ENCODE measurements at places on chromosomes 11 and 22.

DNA sequence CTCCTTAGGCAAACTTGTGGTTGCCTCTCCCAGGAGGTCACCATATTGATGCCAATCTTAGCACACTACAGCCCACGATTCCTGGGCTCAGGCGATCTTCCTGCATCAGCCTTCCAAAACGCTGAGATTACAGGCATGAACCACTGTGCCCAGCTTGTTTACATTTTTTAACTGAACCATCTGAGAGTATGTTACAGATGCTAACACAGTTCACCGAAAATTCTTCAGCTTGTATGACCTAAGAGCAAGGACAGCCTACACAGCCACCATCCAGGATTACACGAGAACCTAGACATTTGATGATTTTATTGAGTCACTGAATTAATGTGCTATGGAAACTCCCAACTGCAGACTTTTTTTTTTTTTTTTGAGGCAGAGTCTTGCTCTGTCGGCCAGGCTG, 5.8 kb upstream of the LGALS1 start:
- peak; percentile 87 for DNase-seq

- DNase-seq: no peak
Measured at GRCh38 chr11:44351006-44351660, 41.2 kb upstream of the ALX4 start.

DNA sequence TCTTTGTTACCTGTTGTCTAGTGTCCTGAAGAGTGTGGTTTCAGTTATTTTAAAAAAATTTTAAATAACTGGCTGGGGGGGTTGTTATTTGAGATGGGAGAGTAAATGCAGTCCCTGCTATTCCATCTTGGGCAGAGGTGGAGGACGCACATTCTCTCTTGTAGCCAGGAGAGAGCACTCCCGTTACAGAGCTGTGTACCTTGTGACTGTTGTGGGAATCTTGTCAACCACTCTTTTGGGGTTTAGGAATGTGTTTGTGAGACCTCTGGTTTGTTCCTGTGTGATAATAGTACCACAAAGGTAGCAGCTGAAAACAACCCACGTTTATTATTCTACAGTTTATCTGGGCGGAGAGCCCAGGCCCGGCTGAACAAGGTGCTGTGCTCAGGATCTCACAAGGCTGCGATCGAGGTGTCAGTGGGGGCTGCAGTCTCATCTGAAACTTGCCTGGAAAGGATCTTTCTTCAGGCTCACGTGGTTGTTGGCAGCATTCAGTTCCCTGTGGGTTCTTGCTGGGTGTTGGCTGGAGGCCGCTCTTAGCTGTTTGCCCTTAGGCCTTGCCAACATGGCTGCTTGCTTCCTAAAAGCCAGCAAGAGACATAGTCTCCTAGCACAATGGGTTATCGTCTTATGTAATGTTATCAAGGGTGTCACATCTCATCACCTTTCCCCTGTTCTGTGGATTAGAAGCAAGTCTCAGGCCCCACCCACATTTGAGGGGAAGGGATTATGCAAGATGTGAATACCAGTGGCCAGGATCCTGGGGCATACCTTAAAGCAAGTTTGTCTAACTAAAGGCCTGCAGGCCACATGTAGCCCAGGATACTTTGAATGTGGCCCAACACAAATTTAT, 20.6 kb downstream of the IGHMBP2 start:
- DNase-seq: no peak

- DNase-seq: no peak
Measured at GRCh38 chr11:76542436-76542835, 97.6 kb downstream of the EMSY start.

GRCh38 chr11:29255401-29255800, 761.4 kb downstream of the KCNA4 start:
- no peak for DNase-seq

GRCh38 chr22:46748908-46749675, 11.0 kb upstream of the CERK start:
- no peak for DNase-seq

DNA sequence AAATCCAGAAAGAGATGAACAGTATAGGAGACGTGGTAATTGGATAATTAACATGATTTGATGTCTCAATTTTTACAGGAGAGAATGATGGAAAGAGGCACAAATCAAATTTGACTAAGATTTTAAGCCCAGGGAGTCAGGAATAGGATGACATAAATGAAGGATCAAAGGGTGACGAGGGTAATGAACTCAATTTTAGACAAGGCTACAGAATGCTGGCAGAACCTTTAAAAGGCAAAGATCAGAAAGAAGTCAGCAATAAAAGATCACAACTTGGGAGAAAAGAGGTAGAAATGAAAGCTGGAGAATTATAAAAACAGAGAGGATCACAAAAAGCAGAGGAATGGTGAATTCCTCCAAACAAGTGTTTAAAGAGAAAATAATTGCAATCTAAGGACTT, 13.0 kb upstream of the OR8A1 start:
- DNase-seq: no peak

- DNase-seq: no peak
Measured at GRCh38 chr22:33352768-33353167, 294.6 kb upstream of the SYN3 start.

DNA sequence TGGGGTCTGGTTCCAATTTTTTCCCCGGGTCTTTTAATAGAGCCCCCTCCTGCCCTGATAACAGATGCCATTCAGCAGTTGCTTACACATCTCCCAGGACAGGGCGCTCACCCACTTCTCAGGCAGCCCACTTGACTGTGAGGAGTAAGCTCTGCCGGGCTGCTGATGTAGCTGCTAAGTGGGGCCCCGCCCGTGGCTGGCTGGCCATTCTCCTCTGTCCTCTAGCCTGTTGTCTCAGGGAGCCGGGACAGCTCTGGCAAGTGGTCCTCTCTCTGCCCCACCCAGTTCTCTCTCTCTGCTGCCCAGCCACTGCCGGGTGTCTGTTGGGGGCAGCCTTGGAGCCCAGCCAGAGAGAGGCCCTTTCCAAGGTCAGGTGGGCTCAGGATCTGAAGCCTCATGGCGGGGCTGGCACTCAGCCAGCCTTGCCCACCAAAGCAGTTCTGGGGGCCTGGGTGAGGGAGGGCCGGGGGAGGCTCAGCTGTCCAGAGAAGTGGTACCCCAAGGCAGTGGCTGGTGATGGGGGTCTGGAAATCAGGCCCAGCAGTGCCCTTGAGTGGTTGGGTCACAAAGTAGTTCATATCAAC, 8.9 kb downstream of the KCNJ4 start:
- no peak for DNase-seq

- DNase-seq: no peak
Measured at GRCh38 chr11:103928802-103929161, 107.7 kb upstream of the DDI1 start.

GRCh38 chr11:67632175-67632981, 2.6 kb upstream of the NUDT8 start:
- DNase-seq: no peak

DNA sequence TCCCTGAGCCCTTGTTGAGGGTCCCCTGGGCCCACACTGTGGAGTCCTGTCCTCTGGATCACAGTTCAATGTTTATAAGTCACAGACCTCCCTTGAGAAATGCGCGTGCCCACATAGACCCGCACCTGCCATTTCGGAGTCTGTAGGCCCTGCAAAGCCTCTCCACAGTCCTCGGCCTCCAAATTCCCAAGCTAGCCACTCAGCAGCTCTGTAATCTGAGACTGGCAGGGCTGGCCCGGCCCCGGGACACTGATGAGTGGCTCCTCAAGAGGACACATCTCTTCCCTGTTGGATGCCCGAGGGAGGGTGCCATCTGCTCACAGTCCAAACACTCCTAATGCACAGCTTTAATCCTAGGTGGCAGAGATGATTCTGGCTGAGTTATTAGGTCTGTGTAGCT, 39.1 kb downstream of the B3GAT1 start:
- no peak for DNase-seq

DNA sequence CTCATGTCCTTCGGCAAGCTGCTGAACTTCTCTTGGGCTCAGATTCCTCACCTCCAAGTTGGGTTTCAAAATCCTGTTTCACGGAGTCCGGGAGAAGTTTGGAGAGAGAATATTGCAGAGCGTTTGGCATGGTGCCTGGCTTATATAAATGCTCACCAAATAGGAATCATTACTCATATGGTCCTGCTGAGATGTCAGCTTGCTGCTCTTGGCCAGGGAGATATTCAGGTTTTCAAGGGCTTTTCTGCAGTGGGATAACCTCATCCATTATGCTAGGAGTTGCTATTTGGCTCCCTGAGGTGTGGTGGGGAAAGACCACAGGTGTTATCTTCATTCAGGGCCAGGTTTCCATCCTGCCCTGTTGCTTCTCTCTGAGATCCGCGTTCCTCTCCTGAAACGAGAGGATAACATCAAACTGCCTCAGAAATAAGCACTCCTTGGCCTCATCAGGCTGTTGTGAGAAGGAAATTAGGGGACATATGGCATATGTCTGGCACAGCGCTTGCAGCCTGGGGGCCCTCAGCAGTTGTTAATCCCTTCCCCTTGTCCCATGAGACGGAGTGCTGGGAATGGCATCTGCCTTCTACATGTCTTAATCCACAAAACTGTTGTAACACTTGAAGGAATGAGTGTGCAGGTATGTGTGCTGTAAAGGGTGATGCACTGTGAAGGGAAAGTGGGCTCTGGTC, 29.9 kb upstream of the ACER3 start:
- peak; percentile 57 for DNase-seq

- DNase-seq: no peak
Measured at GRCh38 chr11:34443136-34443535, 4.4 kb downstream of the CAT start.

GRCh38 chr22:43216738-43217137, 29.8 kb upstream of the TTLL12 start:
- DNase-seq: no peak

GRCh38 chr11:44079376-44079775, 13.3 kb downstream of the ACCS start:
- DNase-seq: no peak

GRCh38 chr22:40412441-40412840, 42.0 kb downstream of the SGSM3 start:
- no peak for DNase-seq

GRCh38 chr11:36400766-36401455, 104.8 kb downstream of the PRR5L start:
- no peak for DNase-seq

- no peak for DNase-seq
Measured at GRCh38 chr11:111718436-111718835, 47.8 kb downstream of the PPP2R1B start.

GRCh38 chr11:129528296-129528695, 152.6 kb downstream of the BARX2 start:
- DNase-seq: no peak

GRCh38 chr11:45673441-45673840, 8.0 kb upstream of the CHST1 start:
- DNase-seq: no peak

- peak; percentile 44 for DNase-seq
Measured at GRCh38 chr11:3905080-3905953, 49.9 kb downstream of the STIM1 start.

- DNase-seq: no peak
Measured at GRCh38 chr11:72061739-72062396, 18.5 kb downstream of the NUMA1 start.

DNA sequence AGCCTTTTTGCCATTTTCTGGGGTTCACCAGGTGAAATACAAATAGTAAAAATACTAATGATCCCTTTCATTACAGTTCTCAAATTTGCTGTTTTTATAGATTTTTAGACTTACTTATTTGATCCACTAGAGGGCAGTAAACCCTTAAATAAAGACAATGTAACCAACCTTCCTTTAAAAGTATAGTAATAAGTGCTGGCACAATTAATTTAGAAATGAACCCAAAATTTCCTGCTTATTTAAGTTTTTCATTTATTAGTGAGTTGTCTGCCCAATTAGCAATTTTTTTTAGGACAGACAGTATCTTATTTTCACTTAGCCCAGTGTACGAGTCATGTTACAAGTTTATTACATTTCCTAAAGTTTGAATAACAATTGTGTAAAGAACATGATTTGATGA, 4.7 kb downstream of the DDIAS start:
- no peak for DNase-seq

- DNase-seq: no peak
Measured at GRCh38 chr11:87740968-87741367, 434.3 kb downstream of the RAB38 start.

- no peak for DNase-seq
Measured at GRCh38 chr22:22111267-22111751, 128.7 kb upstream of the TOP3B start.

GRCh38 chr11:120334894-120335462, 1.2 kb upstream of the ARHGEF12 start:
- DNase-seq: peak; percentile 85

DNA sequence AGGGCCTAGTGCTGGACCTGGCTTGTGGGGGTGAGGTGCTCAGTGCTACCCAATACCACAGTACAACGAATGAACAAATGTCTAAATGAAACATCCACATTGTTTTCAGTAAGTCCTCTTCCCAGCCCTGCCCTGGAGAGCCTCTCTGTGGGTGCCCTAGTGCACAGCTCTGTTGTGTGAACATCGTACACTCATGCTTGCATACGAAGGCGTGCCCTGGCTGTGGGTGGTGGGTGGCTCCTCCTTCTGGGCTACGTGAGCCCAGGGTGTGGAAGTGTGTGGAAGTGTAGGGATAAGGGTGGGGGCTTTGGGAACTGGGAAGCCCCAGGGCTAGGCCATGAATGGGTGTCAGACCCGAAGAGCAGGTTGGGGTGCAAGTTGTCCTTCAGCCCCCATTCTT, 592 bp upstream of the NLRX1 start:
- DNase-seq: no peak

GRCh38 chr11:65593518-65594414, 1.8 kb downstream of the KCNK7 start:
- no peak for DNase-seq

- DNase-seq: no peak
Measured at GRCh38 chr11:118229274-118229847, 4.5 kb upstream of the JAML start.

GRCh38 chr11:10273738-10274137, 20.3 kb downstream of the SBF2 start:
- DNase-seq: no peak

DNA sequence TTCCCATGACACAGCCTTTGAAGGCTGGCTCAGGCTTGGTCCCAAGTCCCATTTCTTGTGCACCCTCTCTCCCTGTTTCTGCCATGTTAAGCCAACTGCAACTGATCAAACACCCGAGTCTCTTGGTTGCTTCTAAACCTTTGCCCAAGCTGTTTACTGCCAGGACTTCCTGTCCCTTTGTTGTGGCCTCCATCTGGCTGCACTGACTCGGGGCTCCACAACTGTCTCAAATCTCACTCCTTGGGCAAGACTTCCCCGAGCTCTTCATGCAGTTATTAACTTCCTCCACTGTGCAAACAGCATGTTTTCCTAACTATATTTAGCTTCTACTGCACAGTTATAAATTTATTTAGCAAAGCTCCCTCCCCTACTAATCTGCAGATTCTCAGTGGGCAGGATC, 4.3 kb downstream of the VPREB1 start:
- no peak for DNase-seq

DNA sequence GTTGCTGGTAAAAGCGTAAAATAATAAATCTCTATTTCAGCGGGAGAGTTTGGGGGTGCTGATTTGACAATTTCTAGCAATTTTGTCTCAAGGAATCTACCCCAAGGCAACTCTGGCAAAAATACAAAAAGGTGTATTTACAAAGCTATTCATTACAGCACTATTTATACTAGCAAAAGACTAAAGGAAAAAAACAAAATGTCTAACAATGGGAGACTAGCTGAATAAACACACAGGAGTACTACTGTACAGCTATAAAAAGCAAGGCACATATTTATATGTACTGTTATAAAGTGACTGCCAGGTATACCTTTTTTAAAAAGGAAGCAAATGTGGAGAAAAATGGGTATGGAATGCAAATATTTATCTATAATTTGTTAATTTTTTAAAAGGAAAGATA, 32.7 kb downstream of the SLC35F2 start:
- no peak for DNase-seq
